ENCODE measurements at places on chromosomes 3 and 15. TPM values are rescaled to one million over a fixed set of nuclear protein-coding genes. Genes with fewer than 3 reads are reported as not detected.

EPHB1 gene
- total RNA-seq: 3.0 TPM

PTX3 gene
- total RNA-seq: 3.2 TPM

DLEC1 gene
- total RNA-seq: 15.0 TPM

ABI3BP gene
- total RNA-seq: 108 TPM

ALDH1A2 gene
- total RNA-seq: 49.4 TPM

SLC28A1 gene
- not detected for total RNA-seq

ENTPD3 gene
- 4.3 TPM for total RNA-seq

ITPKA gene
- 0.32 TPM for total RNA-seq

ETV5 gene
- 65.5 TPM for total RNA-seq

PLA2G4E gene
- total RNA-seq: 1.1 TPM

C15orf62 gene
- 2.4 TPM for total RNA-seq

SERP1 gene
- 150 TPM for total RNA-seq

ESYT3 gene
- total RNA-seq: 40.3 TPM

RTP1 gene
- total RNA-seq: not detected

UBL7 gene
- 40.2 TPM for total RNA-seq

AMIGO3 gene
- total RNA-seq: not detected

CCR8 gene
- total RNA-seq: not detected

BTLA gene
- total RNA-seq: 0.86 TPM

AHSG gene
- not detected for total RNA-seq

FETUB gene
- total RNA-seq: not detected

GOLGA8R gene
- total RNA-seq: 5.1 TPM

MYL3 gene
- 2.0 TPM for total RNA-seq

DUOXA2 gene
- total RNA-seq: not detected

CA12 gene
- 4.9 TPM for total RNA-seq

CIDEC gene
- not detected for total RNA-seq

MLH1 gene
- 26.3 TPM for total RNA-seq

FBXO40 gene
- total RNA-seq: 0.09 TPM

DPPA4 gene
- not detected for total RNA-seq

PLSCR4 gene
- 63.5 TPM for total RNA-seq
